Upper lobe of right lung (tissue), 1 donor: ENCODE measurements at places on chromosomes 1 and 21. TPM values are rescaled to one million over a fixed set of nuclear protein-coding genes. Genes with fewer than 3 reads are reported as not detected.
A peak's percentile ranks its signal among the peaks of the same experiment; 100 is the strongest.

DNA sequence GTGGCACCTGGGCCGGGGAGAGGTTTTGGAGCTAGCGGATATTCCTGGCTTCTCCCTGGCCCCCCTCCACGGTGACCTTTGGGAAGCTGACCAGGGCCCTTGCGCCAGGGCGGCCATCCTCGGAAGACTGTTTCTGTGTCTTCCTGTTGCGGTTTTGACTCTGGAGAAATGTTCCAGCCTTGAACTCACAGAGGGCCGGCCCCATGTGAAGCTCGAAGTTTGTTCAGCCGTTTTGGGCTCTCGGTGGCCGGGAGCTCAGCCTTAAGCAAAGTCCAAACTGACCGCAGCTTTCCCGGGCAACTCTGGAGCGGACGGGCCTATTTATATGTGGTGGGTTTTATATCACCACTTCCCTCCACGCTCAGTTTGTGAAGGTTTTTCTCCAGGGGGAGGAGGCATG, 17.0 kb upstream of the WNT4 start:
- no peaks in the 10 kb centered on the region for H3K27me3 ChIP-seq
- H3K36me3 ChIP-seq, result no peaks in the 10 kb centered on the region
- no peak overlapping the region for H3K27ac ChIP-seq
- no peak overlapping the region for H3K4me3 ChIP-seq

- no peak for DNase-seq
- H3K27ac ChIP-seq, result no peak overlapping the region
- H3K4me3 ChIP-seq, result no peak overlapping the region
- no peaks in the 10 kb centered on the region for H3K36me3 ChIP-seq
Observed at GRCh38 chr1:168960595-168960994, 145.9 kb upstream of the ATP1B1 start.

DNA sequence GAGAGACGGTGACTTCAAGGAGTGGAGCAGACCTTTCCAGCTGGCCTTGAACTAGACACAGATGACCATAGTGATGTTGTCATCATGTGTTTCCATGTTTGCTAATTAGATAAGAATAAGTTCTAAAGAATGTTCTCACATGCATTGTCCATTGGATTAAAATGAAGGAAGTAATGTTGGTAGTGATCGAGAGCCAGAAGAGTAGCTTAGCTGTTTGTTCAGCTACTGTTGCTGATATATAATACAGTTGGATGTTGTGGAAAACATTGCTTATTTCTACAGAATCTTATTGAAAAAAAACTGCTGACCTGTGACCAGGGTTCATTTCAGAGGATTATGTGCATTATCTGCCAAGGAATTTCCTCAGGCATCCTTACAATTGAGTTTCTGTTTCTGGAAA, 249.1 kb upstream of the POGK start:
- H3K27me3 ChIP-seq, result no peaks in the 10 kb centered on the region
- no peak overlapping the region for H3K4me3 ChIP-seq
- DNase-seq, result no peak
- no peaks in the 10 kb centered on the region for H3K4me1 ChIP-seq
- H3K27ac ChIP-seq, result no peak overlapping the region

- no peak overlapping the region for H3K4me3 ChIP-seq
- no peaks in the 10 kb centered on the region for H3K4me1 ChIP-seq
- H3K36me3 ChIP-seq, result no peaks in the 10 kb centered on the region
- no peak overlapping the region for H3K27ac ChIP-seq
- DNase-seq, result no peak
- H3K27me3 ChIP-seq, result no peaks in the 10 kb centered on the region
Observed at GRCh38 chr1:166297993-166298392, 131.2 kb upstream of the FAM78B start.

- no peak for DNase-seq
- peaks cover 14% of the 10 kb centered on the region for H3K4me1 ChIP-seq
- no peaks in the 10 kb centered on the region for H3K36me3 ChIP-seq
Observed at GRCh38 chr1:212034516-212035122, 738 bp downstream of the INTS7 start.

- DNase-seq, result peak; percentile 95
- H3K36me3 ChIP-seq, result no peaks in the 10 kb centered on the region
- peak within 1 kb of the TSS; percentile 76 for H3K4me3 ChIP-seq
- H3K4me1 ChIP-seq, result peaks cover 13% of the 10 kb centered on the region
- H3K27me3 ChIP-seq, result no peaks in the 10 kb centered on the region
Observed at GRCh38 chr1:24502709-24503058, at the start of gene RCAN3. TSS of gene RCAN3 (plus strand) at chr1:24502836. CDS start at chr1:24514373, 11,537 bp downstream.

GRCh38 chr1:43513471-43514173, 17.1 kb upstream of the PTPRF start:
- no peak for DNase-seq
- no peaks in the 10 kb centered on the region for H3K36me3 ChIP-seq
- no peaks in the 10 kb centered on the region for H3K4me1 ChIP-seq

DNA sequence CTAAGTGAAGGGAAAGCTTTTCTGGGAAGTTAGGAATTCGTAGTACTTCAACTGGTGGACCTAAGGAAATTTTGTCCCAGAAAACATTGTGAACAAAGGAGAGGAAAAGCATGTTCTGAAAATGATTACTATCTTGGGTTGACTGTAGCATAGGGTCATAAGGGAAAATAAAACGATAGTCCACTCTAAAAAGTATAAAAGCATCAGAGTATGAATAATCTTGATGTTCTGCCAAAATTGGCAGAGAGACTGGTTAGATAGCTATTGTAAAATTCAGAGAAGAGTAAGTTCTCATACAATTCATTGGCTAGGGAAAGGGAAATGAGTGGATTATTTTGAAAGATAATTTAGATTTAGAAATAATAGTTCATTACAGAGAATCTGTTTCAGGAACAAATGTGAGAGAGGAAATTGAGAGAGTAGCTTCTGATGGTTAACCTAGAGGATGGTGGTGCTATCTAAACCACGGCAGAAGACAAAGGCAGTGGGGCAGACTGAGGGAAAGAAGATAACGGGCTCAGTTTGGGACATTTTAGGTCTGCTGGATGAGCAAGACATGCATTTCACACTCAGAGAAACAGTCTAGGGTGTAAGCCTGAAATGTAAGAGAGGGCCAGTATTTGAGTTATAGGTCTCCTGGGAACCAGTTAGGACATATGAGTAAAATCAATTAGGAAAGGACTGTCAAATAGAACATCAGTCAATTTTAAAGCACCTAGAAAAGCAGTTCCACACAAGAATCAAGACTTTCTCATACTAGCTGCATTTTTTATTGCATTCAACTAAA, 799.3 kb upstream of the CXADR start:
- H3K36me3 ChIP-seq, result no peaks in the 10 kb centered on the region
- H3K4me3 ChIP-seq, result no peak overlapping the region
- H3K27me3 ChIP-seq, result no peaks in the 10 kb centered on the region
- no peak overlapping the region for H3K27ac ChIP-seq
- DNase-seq, result no peak
- H3K4me1 ChIP-seq, result no peaks in the 10 kb centered on the region

- no peaks in the 10 kb centered on the region for H3K36me3 ChIP-seq
- no peak for DNase-seq
- no peaks in the 10 kb centered on the region for H3K4me1 ChIP-seq
- no peaks in the 10 kb centered on the region for H3K27me3 ChIP-seq
- no peak overlapping the region for H3K27ac ChIP-seq
- H3K4me3 ChIP-seq, result no peak overlapping the region
Observed at GRCh38 chr1:23193391-23194118, 23.7 kb downstream of the HTR1D start.

- H3K4me1 ChIP-seq, result no peaks in the 10 kb centered on the region
- H3K27me3 ChIP-seq, result peaks cover 15% of the 10 kb centered on the region
- H3K36me3 ChIP-seq, result no peaks in the 10 kb centered on the region
- H3K27ac ChIP-seq, result no peak overlapping the region
Observed at GRCh38 chr1:47985018-47985417, 12.2 kb downstream of the TRABD2B start.

- H3K27me3 ChIP-seq, result peaks cover 23% of the 10 kb centered on the region
- H3K4me3 ChIP-seq, result no peak overlapping the region
- no peak overlapping the region for H3K27ac ChIP-seq
- peaks cover 3% of the 10 kb centered on the region for H3K4me1 ChIP-seq
- H3K36me3 ChIP-seq, result no peaks in the 10 kb centered on the region
Observed at GRCh38 chr1:205565799-205566198, 61.3 kb downstream of the CDK18 start.

CCDC24 gene
- total RNA-seq, result 5.3 TPM

OR10Z1 gene
- not detected for total RNA-seq

UCK2 gene
- 14.7 TPM for total RNA-seq
